ENCODE measurements at places on chromosomes 5 and 9.

GRCh38 chr5:135881819-135882218 lies 13.8 kb downstream of the IL9 start:
- DNase-seq: no peak

DNA sequence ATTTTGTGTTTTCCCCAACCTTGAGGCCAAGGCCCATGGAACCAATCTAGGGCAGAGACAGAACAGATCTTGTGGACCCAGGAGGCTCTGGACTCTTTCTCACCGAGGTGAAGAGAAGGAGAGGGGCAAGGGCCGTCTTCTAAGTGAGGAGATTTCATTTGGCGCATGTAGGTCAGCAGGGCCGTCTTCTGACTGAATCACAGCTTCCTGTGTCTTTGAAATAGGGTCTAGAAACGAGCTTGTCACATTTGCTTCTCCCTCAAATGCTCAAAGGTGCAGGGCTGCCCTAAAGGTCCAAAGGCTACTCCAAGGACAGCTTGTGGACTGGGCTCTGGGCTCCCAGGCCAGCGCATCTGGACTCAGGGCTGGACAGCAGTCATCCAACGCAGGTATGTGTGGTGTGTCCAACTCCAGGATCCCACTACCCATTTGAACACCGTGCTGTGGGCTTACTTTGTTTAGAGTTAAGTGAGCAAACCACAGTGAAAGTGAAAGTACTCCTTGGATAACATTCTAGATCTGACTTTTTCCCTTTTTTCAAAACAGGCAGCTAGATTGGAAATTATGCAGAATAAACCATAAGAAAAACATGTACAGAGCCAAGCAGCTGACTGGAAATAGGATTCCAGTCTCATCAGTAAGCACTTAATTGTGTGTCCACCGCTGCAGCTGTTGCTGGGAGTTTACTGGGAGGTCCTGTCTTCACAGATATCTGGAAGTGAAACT lies 357.0 kb downstream of the GADD45G start:
- DNase-seq: no peak

DNA sequence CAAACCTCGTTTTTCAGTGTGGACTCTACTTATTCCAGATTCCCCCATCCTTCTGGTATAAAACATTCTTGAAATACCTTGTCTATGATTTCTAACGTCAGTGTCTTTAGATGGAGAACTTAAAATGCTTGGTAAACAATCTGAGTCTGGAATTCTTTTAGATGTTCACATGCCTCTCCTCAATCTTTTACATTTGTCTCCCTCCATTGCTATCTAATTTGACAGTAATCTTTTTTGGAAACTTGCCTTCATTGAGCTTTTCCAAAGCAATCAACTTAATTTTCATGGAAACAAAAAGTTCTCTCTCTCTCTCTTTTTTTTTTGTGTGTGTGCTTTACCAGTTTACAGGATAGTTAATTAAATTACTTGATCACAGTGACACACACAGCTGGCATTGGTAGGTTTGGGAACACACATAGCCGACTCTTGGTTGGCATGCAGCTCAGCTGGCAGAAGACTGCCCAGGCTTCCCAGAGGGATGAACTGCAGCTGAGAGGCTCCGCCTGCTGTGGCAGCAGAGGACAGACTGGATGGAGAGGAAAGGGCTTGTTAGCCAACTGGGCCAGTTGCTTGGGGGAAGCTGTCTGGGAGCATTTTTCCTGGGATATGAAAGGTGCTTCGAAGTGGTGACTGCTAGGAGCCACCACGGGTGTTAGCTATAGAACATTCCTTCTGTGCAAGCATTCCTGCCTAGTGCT lies 271.3 kb downstream of the ZSWIM6 start:
- no peak for DNase-seq

DNA sequence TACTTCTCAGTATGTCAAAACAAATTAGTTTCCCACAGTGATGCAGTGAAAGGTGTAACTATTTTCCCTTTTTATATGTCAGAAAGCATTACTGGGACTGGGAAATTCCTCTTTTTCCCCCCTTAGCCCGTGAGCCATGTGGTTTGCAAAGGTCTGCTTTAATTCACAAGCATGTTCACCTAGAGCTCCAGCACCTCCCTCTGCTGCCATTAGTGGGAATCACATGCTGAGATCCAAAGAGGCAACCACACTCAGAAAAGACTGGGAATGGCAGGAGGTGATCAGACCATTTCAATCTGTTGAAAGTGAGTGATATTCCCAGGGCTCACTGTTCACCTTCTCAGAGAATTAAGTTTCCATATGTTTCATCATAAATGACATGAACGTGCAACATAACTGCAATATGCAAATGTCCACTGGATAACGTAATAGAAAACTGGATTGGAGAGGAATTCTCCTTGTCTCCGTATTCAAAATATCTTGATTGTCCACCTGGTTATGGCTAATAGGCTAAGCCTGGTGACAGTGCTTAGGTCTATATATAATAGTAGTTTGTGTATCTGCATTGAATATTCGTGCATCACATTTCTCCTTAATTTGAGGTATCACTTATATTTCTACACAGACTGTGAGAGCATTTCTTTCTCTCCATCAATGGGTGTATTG lies 703.5 kb upstream of the WWC1 start:
- DNase-seq: no peak

GRCh38 chr5:154885439-154885838 lies 27.0 kb downstream of the CNOT8 start:
- DNase-seq: no peak

DNA sequence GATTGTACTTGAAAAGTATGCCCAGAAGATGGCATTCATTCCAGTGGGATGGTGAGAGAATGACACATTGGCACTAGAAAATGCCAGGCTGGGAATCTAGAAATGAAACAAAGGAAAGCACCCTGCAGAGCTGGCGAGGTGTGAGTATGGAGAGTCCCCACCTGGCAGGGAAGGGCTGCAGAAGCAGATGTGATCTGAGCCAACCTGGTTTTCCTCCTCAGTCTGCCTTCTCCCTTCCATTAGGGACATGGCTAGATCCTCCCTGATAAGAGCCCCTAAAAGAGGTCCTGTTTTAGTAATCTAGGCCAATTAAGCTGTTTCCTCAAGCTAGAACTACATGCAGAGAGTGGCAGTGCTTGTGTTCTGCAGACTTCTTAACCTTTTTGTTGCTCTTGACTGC lies 24.7 kb upstream of the TNFSF15 start:
- no peak for DNase-seq

DNA sequence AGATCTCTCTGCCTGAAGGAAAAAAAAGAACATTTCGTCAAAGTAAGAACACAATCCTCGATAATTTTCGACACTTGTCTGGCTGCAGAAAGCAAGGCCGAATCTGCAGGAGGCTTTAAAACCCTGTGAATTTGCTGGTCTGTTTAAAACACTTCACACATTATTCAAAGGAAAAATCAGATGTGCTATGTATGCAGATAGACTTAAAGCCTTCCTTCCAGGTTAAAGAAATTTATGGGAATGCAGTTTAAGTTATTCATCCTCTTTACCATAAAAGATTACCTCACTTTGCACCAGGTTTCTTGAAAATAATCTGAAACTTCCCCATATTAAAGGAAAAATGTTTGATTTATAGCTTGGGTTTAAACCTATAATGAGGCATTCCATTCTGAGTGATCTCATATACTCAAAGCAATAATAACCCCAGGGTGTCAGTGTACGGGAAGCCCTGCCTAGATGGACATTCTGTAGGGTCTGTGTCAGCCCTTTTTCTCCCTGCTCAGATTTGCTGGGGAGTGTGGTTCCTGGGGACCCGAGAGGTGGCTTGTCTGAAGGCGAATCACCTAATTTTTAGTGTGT lies 323.5 kb upstream of the SLC24A2 start:
- no peak for DNase-seq

Measured in iPS DF 19.7 (cell line).